Activated T-cell treated with anti-CD3 and anti-CD28 coated beads, Interleukin-2, amount 50 U/mL, for 72 hours (primary cell): ENCODE measurements at places on chromosomes 13 and 19. TPM values are rescaled to one million over a fixed set of nuclear protein-coding genes. Genes with fewer than 3 reads are reported as not detected.
A peak's percentile ranks its signal among the peaks of the same experiment; 100 is the strongest.

Gene EEF1AKMT1
- total RNA-seq: 8.8 TPM

GRCh38 chr13:102680842-102681740, 13.8 kb downstream of the METTL21C start:
- no peak for DNase-seq
- H3K27ac ChIP-seq: peak overlapping the region; percentile 36
- H3K4me3 ChIP-seq: no peak overlapping the region
- H3K27me3 ChIP-seq: no peaks in the 10 kb centered on the region
- peaks cover 19% of the 10 kb centered on the region for H3K36me3 ChIP-seq

Gene FFAR3
- total RNA-seq: 8.8 TPM

Gene USHBP1
- 0.46 TPM for total RNA-seq

- H3K27ac ChIP-seq: no peak overlapping the region
- H3K4me1 ChIP-seq: no peaks in the 10 kb centered on the region
- no peak overlapping the region for H3K4me3 ChIP-seq
- DNase-seq: no peak
- no peaks in the 10 kb centered on the region for H3K27me3 ChIP-seq
- no peaks in the 10 kb centered on the region for H3K36me3 ChIP-seq
Observed at GRCh38 chr13:44383945-44384344, 10.3 kb downstream of the SERP2 start.
